ENCODE measurements at places on chromosomes 2 and 18.

DNA sequence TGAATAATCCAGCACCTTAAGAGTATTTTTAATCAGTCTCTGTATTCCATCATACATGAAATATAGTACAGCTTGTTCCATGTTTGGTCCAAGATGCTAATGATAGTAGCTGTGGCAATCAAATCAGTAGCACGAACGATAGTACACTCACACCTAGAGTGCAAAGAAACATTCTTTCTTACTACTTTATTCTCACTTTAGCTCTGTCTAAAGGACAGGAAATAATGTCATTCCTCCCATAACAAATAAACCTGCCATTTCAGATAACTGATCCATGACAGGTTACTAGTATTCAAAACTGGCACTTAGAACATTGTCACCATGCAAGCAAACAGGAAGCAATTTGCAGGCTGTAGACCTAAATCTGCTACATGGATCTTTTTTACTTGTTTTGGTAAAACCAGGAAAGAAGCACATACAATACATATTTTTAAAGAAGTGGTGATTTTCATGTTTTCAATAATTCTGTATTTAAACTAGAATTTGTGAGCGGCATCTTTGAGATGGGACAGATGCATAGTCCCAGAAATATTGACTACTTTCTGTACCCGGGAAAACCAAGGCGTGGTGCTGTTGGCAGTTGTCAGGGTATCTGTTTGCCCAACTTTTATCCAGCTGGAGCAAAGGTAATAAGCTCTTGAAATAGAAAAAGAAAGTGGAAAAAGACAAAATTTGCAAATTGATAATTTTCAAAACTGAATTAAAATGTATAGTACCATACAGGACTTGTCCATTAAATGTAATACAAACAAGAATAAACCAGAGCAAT is 49.5 kb downstream of the IKZF2 start:
- no peak for DNase-seq

DNA sequence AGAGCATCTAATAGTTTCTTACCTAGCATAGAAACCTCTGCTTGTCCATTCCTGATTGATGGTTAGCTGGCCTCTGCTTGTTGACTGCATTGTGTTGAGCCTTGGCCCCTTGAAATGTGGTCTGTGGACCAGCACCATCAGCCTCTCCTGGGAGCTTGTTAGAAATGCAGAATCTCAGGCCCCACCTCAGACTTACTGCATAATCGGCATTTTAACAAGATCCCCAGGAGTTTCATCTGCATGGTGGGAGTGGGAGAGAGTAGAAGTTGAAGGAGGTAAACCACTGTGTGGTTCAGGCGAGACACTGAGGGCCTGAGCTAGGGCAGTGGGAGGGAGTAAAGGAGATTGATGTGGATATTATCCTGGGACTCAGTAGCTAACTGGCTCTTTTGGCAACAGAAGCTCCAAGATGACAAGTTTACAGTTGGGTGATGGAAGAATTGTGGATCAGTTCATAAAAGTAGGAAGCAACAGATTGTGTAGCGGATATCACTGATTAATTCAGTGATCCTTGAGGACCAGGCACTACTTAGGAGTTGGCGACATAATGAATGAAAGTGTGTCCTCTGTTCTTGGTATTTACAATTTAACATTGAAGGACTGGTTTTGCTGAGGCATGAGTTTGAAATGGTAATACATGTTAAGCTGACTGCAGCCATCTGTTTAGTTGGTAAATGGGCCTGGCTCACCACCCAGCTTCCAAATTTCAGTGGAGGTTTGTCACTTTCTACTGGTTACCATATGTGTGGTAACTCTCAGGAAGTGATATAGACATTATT is 20.9 kb downstream of the PHLPP1 start:
- no peak for DNase-seq

DNA sequence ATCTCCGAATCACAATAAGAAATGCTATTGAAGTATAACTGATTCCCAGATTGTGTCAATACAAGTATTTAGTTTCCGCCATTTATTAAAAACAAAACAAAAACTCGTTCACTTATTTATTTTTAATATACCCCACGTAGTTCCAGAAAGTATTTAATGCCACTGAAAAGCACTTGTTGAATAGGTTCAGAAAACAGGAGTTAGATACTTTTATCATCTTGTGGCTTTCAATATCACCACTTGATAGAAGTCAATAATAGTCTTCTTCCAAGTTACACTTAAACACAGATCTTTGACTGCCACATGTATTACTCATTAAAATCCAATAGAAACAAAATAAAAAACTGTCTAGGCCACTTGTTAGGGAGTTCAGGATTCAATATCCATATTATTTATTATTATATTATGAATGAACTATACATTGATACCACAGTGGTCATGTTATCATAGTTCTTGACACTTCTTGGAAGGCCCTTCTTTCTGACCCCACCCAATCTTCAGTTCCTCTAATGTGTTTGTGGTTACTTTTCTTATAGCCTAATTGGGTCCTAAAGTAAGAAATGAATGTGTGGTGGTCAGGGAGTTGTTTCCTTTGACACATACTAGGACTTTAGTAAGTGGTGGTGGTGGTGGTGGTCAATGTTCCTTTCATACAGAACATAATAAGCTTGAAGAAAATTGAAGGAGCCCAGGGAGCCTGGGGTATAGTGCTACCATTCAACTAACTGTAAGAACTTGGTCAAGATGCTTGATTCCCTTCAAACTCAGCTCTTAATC is 221.3 kb upstream of the ITGA4 start:
- DNase-seq = no peak

GRCh38 chr18:23992089-23992940 is 22.2 kb upstream of the TTC39C start:
- peak; percentile 70 for DNase-seq

GRCh38 chr2:121888189-121888557 is 132.7 kb downstream of the TSN start:
- DNase-seq = no peak

- DNase-seq = no peak
Observed at GRCh38 chr2:170690640-170691039, 24.5 kb upstream of the SP5 start.

DNA sequence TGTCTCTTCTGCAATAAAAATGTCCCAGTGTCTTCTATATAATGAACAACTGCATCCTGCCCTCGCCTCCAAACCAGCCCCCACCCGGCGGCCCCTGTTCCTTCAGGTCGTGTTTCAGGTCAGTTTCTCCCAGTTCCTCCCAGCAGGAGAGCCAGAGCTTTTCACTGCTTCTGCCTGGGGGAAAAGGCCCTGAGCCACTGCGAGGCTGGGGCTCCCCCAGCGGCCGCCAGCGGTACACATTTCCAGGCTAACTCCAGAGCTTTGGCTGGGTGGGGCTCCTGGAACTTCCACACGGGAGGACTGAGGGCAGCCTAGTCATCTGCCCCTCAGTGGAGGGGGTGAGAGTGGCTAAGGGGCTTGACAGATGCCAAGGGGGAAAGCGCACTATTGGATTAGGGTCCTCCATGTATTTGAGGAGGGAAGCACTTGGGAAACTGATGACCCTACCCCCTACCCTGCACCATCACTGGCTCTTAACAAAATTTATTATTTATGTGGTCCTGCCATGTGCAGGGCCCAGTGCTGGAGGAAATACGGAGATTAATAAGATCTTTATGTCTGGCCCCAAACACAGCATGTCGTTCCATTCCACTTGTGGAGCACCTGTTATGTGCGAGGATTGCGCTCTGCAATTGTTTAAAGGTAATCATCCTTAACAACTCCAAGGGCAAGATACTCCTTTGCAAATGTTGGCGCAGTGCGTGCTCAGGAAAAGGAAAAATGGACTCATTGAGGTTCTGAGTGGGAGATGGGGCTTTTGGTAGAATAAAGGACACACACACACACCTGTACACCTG is 17.3 kb upstream of the CYS1 start:
- peak; percentile 48 for DNase-seq

GRCh38 chr2:232901736-232902578 is 31.9 kb downstream of the SNORC start:
- no peak for DNase-seq

DNA sequence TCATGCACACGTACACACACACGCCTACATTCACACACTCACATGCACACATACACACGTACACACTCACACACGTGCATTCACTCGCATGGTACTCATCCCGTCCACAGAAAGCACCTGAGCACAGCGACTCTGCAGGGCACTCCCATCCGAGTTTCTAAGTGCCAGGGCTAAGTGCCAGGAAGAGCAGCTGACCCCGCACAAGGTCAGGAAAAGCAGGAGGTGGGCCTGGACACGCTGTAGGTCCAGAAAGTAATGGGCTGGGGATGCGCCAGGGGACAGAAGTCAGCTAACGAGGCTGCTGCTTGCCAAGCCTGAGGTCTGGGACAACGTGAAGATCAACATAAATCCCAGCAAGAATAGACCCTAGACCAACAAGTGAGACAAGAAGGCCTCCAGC is 15.8 kb downstream of the ADI1 start:
- DNase-seq = no peak

- no peak for DNase-seq
Observed at GRCh38 chr2:99878581-99879350, 263.6 kb downstream of the AFF3 start.
